ENCODE measurements at places on chromosomes 12 and 14.

GRCh38 chr12:24049101-24049500 lies 99.6 kb upstream of the SOX5 start:
- no peak for DNase-seq

DNA sequence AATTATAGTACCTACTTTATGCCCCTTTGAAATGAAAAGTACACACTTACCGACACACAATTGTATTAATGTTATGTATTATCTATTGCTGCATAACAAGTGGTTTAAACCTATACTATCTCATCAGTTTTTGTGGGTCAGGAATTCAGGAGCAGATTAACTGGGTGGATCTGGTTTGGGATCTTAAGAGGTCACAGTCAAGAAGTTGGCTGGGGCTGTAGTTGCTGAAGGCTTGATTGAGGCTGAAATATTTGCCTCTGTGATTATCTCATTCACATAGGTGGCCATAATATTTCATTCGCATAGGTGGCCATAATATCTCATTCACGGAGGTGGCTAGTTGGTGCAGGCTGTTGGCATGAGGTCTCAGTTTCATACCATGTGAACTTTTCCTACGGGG lies 5.7 kb downstream of the METTL25 start:
- no peak for DNase-seq

DNA sequence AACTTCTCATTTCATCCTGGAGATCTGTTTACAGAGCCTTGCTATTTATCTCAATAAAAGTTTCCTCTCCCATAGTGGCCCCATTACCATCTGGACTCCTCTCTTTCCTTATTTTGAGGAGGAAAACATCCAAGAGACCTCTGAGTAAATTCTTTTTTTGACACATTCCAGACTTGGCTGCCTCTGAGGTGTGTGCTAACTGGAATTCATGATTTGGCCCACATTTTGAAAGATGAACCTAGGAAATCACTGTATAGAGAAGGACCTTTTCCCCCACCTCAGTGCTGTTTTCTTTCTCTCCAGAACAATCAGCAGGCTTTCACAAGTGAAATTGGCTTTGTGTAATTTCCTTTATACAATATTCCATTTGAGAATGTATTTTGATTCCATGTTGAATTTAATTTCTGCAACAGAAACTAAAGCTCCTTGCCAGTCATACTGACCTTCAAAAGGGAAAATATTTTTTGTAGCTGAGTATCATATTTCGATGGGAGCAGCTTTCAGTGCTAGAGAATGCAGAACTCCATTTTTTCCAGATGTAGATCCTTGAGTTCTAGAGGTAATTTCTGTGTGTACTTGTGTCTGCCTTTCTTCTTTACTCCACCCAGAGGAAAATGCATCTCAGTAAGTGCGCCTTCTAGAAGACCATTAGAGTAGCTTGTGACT lies 244.9 kb upstream of the RGS6 start:
- no peak for DNase-seq

GRCh38 chr12:27769142-27769673 lies 10.8 kb upstream of the KLHL42 start:
- DNase-seq: no peak

DNA sequence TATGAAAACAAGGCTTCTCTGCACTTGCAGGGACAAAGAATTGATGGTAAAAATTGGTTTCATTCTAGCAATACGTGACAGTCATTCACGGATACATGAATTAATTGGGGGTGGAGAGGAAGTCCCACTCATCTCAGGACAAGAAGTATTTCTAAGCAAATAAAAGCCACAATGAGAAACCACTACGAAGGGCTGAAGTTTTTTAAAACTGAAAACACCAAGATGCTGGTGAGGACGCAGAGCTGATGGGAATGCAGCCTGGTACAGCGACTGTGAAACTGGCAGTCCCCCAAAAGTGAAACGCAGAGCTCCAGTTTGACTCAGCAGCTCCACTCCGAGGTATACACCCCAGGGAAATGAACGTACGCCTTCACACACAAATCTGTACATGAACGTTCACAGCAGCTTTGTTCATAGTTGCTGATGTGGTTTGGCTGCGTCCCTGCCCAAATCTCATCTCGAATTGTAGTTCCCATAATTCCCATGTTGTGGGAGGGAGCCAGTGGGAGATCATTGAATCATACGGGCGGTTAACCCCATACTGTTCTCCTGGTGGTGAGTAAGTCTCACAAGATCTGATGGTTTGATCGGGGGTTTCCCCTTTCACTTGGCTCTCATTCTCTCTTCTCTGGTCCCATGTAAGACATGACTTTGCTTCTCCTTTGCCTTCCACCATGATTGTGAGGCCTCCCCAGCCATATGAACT lies 89.0 kb downstream of the SCARB1 start:
- DNase-seq: peak; percentile 87

DNA sequence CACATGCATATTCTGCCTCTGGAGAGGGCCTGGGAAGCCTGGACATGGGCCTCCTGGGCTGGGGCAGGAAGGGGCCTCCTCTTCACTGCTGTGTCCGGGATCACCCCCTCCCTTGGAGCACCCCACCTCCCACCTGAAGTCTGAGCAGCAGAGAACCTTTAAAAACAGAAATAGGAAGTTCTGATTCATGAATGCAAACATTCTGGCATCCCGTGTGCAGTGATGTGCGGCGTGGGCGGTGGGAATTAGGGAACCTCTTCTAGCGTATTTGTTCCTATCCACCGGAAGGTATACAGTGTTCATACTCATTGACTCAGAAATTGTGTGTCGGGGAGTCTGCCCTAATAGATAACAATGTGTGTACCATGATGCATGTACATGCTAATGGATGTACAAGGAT lies 46.2 kb downstream of the C14orf132 start:
- peak; percentile 17 for DNase-seq

- DNase-seq: no peak
Observed at GRCh38 chr12:130484221-130484620, 146.5 kb downstream of the PIWIL1 start.

GRCh38 chr14:73220061-73220460 lies 17.2 kb upstream of the PAPLN start:
- no peak for DNase-seq

- DNase-seq: no peak
Observed at GRCh38 chr14:61179796-61180398, 101.2 kb downstream of the TMEM30B start.

DNA sequence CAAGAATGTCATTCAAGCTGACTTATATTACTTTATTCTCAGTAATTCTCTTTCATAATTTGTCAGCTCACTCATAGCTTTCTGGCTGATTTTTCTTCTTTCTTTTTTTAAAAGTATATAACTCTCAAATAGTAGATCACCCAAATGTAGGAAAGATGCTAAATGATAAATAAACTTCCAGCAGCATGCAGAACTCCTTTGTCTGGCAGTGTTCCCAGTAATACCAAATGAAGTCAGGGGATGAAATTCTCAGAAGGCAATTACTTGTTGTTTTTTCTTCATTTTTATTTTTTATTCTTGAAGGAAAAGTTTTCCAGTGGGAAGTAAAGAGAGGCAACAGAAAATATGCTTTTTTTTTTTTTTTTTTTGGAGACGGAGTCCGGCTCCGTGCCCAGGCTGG lies 133.3 kb upstream of the SLCO1C1 start:
- no peak for DNase-seq

DNA sequence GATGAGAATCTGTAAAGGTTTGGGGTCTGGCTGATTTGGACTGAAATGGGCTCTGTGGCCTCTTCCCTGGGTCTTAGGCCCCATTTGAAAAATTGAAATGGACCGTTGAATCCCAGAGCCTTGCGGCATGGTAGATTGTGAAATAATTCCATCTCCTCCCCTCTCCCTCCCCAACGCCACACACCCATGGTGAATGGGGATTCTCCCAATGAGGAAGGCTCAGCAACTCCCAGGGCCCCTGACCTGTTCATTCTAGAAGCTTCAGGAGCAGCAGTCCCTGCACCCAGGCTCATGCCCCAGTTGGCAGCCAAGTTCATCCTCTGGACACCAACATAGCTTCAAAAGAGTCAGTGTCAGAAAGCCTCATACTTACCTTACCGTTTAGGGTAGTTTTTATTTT lies 217.4 kb downstream of the ZFP36L1 start:
- no peak for DNase-seq

DNA sequence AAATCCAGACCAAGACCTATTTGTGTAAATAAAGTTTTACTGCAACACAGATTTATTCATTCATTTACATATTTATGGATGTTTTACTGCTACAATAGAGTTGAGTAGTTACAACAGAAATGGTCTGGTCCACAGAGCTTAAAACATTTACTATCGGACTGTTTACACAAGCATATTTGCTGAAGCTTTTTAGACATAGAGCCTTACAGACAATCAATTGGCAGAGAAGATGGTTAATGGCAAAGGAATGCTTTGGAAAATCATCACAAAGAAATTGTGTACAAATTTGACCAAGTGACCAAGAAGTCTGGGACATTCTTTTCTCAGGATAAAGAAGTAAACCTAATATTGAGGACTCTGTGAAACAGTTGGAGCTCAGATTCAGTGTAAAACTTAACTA lies 504.3 kb downstream of the SLC16A7 start:
- DNase-seq: no peak

DNA sequence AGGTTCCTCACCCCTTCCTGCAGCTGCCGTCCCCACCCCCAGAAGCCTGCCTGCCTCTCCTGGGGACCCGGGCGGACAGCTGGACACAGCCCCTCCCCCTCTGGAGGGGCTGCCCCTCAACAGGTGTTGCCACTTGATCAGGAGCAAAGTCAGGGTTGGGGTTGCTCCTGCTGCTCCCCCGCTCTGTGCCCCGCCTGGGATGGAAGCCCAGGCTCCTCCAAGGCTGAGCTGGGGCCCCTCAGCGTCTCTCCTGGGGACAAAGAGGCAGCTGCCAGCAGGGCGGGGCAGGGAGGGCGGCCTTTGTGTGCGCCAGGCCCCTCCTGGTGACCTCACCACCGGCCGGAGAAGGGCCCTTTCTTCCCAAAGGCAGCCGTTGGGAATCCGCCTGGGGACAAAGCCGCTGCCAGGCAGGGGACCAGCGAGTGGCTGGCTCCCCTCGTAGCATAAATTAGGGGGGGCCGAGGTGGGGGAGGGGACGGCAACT lies 13.7 kb downstream of the TRMT61A start:
- DNase-seq: no peak

- no peak for DNase-seq
Observed at GRCh38 chr12:101713059-101713682, 15.7 kb downstream of the CHPT1 start.

DNA sequence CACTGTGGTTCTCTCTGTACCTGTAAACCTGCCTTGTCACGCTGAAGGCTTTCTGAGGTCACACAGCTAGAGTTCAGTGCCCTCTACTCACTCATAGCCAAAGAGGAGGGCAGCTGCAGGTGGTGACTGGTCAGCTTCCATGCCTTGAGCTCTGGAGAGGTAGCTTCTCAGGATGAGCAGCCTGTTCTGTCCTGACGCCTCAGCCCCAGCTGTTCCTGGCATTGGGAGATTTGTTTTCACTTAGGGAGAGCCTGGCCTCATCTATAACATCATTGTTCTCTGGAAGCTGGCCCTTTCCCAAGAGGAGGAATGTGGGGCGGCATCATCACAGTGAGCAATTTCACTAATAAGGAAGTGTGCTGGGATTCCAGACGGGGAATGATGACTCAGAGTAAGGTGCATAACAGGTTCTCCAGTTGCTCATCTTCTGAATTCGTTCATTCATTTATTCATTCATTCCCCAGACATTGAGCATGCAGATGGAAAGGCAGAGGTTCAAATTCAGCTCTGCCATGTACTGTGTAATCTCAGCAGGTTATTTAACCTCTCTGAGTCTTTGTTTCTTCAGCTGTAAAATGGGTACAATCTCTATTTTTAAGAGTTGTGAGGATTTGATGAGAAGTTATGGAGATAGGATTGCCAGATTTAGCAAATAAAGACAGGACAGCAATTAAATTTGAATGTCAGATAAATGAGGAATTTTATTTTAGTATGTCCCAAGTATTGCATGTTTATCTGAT lies 255.8 kb upstream of the CRY1 start:
- peak; percentile 67 for DNase-seq

DNA sequence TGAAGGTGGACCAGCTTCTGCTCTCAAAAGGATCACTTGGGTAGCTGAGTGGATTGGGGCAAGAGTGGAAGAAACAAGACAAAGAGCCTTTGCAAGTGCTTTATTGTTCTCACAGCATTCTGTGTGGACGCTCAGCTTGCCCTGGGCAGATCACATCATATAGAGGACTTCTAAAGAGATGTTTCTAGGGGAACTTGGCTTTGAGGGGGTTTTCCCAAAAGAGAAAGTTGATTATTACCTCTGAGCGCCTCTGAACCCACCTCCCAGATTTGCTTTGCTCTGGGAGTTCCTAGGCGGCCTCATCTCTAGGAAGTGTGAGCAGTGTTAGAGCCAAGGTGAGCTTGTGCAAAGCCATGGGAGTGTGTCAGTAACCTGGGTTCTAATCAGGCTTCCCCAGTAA lies 81.7 kb downstream of the RIN3 start:
- no peak for DNase-seq

GRCh38 chr12:69545081-69545480 lies 40.2 kb upstream of the CCT2 start:
- no peak for DNase-seq
